Posterior cingulate gyrus (tissue), 11 donors: ENCODE measurements at places on chromosomes 2 and 18.
A peak's percentile ranks its signal among the peaks of the same experiment; 100 is the strongest.

GRCh38 chr2:22347306-22347705 lies 1037.7 kb upstream of the KLHL29 start:
- no peak for DNase-seq

GRCh38 chr2:12918138-12918834 lies 201.6 kb downstream of the TRIB2 start:
- DNase-seq = no peak

- DNase-seq = peak; percentile 27
Measured at GRCh38 chr2:120594856-120595685, 140.6 kb upstream of the GLI2 start.

DNA sequence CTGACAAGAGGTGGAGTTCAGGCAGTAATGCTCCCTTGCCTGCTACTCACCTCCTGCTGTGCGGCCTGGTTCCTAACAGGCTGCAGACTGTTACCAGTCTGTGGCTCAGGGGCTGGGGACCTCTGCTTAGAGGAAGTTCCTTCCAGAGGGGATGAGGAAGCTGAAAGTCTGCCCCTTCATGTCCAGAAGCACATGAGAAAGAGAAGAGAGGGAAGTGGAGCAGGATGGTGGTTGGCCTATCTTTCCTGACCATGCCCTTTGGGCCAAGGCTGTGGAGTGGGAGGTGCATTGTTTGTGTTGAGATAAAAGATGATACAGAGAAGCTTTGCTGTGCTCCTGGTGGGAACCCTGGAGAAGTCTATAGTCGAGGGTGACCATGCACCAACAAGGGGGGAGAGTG lies 112.5 kb downstream of the LPIN1 start:
- DNase-seq = no peak

DNA sequence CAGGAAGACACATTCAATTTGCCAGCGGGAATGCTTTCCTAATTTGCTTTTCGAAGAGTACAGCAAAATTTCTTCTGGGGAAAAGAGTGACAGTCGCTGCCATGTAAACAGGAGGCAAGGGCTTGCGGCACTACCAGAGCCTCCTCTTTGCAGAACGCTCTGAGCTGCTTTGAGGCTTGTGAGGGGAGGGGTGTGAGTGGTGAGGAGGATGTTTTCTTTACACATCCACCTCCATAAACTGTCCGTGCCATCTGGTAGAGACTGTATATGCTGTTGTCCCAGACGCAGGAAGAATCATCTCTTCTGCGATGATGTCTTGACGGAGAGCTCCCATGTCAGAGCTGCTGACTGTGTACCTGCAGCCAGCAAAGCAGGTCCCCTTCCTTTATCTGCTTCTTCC lies 138.0 kb downstream of the SOCS6 start:
- peak; percentile 45 for DNase-seq
